ENCODE measurements at places on chromosomes 11 and 22. TPM values are rescaled to one million over a fixed set of nuclear protein-coding genes. Genes with fewer than 3 reads are reported as not detected.

GRCh38 chr11:104905271-104905670 lies 7.0 kb upstream of the CASP12 start:
- H3K27ac ChIP-seq = no peak overlapping the region
- DNase-seq = no peak
- peaks cover 52% of the 10 kb centered on the region for H3K36me3 ChIP-seq

DNA sequence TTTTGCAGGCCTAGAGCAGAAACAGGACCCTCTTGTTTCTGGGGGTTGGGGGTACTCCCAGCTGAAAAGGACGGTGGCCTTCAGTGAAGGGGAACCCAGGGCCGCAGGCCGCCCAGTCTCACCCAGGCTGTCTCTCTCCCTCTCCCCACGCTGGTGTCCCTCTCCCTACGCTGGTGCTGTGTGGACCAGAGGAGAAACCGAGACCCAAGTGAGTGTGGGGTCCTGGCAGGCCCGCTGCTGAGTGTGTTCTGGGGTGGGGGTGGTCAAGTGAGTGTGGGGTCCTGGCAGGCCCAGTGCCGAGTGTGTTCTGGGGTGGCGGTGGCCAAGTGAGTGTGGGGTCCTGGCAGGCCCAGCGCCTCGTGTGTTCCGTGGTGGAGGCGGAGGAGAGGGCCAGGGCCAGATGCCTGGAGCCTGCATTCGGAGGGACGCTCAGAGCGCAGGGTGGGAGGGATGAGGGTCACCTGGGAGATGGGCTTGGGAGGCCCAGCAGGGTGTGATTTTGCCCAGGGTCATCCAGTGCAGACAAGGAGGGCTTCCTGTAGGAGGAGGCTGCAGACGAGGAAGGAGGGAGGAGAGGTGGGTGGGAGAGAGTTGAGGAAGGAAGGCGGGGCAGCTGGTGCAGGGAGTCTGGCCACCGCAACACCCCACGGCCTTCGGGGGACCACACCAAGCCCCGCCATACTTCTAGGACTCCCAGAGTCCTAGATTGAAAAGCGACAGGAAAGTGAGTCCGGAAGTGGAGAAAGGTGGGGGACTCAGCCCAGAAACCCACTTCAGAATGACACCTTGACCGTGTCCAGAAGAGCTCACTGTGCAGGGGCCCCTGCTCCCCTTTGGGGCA lies 10.3 kb downstream of the TNNT3 start:
- no peaks in the 10 kb centered on the region for H3K36me3 ChIP-seq
- peaks cover 5% of the 10 kb centered on the region for H3K4me1 ChIP-seq

GRCh38 chr11:1044160-1044559 lies 7.6 kb upstream of the MUC6 start:
- H3K4me1 ChIP-seq = no peaks in the 10 kb centered on the region
- H3K27me3 ChIP-seq = peaks cover 15% of the 10 kb centered on the region
- no peaks in the 10 kb centered on the region for H3K36me3 ChIP-seq
- no peak overlapping the region for H3K27ac ChIP-seq
- H3K4me3 ChIP-seq = no peak overlapping the region
- no peak for DNase-seq

GRCh38 chr11:38503876-38504275 lies 1905.8 kb upstream of the RAG2 start:
- no peak overlapping the region for H3K4me3 ChIP-seq
- no peak overlapping the region for H3K27ac ChIP-seq
- no peaks in the 10 kb centered on the region for H3K27me3 ChIP-seq
- H3K4me1 ChIP-seq = no peaks in the 10 kb centered on the region
- DNase-seq = no peak

DNA sequence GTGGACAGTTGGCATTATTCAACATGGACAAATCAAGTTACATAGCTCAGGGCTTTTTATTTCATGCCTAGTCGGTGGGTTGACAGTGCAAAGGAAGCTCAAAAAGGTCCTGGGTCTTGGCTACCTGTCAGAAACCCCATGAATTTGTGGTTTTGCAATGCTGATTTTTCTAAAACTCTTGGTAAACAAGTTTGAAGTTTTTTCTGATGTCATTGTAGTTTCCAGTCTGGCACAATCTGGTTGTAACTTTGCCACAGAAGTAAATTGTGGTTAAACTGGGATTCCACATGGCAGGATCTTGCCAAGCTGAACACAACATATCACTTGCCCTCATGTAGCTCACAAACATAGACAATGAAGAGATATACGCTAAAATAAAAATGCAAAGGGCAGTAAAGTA lies 100.8 kb downstream of the EHF start:
- H3K4me3 ChIP-seq = no peak overlapping the region
- H3K36me3 ChIP-seq = no peaks in the 10 kb centered on the region
- DNase-seq = no peak
- no peak overlapping the region for H3K27ac ChIP-seq

The EHF gene
- not detected for total RNA-seq

- peaks cover 20% of the 10 kb centered on the region for H3K27me3 ChIP-seq
- no peak overlapping the region for H3K4me3 ChIP-seq
- H3K4me1 ChIP-seq = no peaks in the 10 kb centered on the region
- no peaks in the 10 kb centered on the region for H3K36me3 ChIP-seq
- DNase-seq = no peak
- no peak overlapping the region for H3K27ac ChIP-seq
Observed at GRCh38 chr22:38049812-38050619, 7.2 kb upstream of the PICK1 start.

The OR6T1 gene
- not detected for total RNA-seq

The SCN3B gene
- total RNA-seq = not detected

The TSSK2 gene
- total RNA-seq = not detected

The PEX16 gene
- 49.4 TPM for total RNA-seq

The RAB38 gene
- total RNA-seq = 1.8 TPM

GRCh38 chr11:46426233-46426991 lies 34.8 kb upstream of the CHRM4 start:
- no peak overlapping the region for H3K4me3 ChIP-seq
- no peak overlapping the region for H3K27ac ChIP-seq
- H3K27me3 ChIP-seq = no peaks in the 10 kb centered on the region
- H3K36me3 ChIP-seq = peaks cover 4% of the 10 kb centered on the region
- H3K4me1 ChIP-seq = no peaks in the 10 kb centered on the region
- no peak for DNase-seq

Measured in activated naive CD8-positive, alpha-beta T cell treated with anti-CD3 and anti-CD28 coated beads, Interleukin-2, amount 10 ng/mL, durations not matched to agents 7 days and 5 days (primary cell).